RWPE1 (cell line): ENCODE measurements at places on chromosomes 4 and X.
A peak's percentile ranks its signal among the peaks of the same experiment; 100 is the strongest.

DNA sequence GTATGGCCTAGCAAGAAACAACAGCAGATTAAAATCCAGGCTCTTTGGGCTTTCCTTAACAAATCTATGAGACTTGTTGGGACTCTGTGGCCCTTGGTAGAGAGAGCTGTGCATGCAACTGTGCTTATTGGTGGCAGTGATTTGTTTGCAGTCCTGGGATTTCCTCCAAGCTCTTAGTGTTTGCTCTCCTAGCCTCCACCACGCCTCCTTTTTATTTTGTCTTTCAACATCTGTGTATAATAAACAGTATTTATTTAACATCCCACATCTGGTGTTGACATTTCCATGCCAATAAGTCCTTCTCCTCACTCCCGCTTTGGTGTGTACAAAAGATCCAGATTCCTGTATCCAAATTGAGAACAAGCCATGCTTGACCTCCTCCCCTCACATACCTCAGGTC is 3.1 kb downstream of the TNMD start:
- DNase-seq = no peak

DNA sequence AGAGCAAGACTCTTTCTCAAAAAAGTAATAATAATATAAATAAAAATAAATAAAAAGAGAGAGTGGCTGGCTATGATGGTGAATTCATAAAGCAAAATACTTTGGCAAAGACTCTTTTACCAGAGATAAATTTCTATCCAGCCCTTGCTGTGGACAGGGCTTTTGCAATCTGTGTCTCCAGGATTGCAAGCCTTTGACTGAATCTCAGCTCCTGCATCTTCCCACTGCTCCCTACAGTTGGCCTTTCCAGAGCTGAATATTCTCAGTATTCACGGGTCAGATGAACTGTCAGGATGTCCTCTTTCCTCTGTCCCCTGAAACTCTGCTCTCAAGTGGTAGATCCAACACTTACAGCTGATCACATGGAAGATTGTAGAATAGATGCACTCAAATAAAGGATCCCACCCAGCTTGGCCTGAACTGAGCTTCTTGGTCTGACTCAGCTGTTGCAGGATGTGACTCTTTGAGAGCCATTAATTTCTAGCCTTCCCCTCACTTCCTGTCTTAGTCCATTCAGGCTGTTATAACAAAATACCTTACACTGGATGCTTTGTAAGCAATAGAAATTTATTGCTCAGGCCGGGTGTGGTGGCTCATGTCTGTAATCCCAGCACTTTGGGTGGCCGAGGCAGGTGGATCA is 123.4 kb upstream of the GUCY1A1 start:
- DNase-seq = no peak

DNA sequence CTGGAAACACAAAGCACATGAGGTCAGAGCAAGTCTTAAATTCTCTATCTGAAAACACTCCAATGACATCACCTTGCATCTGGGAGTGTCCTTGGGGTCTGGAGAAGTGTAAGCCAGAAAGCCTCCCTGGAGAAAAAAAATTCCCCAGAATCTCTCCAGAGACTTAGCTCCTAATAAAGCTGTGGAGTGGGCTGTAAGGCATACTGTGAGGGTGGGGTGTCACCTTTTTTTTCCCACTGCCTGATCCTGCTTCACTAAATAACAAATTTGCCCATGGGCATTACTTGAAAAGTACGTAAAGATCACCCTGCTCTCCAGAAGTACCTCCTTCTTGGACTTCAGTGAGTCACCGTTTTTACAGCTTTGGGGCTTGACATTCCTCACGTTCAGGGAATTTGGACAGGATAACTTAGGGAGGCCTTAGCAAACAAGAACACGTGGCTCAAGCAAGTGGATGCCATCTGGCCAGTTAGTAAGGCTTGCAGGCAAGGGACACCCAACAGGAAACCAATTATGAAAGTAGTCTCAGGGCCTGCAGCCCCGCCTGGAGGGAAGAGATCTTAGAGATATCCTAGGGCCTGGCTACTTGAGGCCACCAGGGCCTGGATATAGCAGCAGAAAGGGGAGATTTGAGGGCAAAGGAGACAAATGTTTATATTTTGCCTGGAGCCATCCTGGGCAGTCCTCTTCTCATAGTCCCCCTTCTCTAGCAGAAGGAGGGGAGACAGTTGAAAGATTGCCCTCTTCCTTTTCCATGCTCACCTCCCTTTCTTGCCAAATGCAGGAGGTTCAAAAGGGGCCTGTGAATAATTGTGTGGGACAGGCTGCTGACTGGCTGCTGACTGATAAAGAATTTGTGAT is 60.1 kb upstream of the PLAC1 start:
- DNase-seq = peak; percentile 76

DNA sequence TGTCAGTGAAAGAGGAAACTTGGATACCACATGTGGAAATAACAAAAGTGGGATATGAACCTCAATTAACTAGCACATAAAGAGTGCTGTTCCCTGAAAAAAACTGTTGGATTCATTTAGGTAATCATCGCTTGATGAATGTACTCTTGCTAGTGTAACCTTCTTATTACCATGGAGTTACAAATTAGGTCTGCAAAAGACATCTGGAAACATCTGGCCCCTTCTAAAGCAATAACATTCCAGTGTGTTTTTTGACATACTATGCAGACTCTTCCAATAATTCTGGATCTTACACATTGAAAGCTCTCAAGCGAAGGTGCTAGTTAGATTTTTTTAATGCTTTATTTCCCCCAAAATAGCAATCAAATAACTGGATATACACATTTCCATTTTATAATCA is 134.6 kb downstream of the ATP10D start:
- DNase-seq = no peak

DNA sequence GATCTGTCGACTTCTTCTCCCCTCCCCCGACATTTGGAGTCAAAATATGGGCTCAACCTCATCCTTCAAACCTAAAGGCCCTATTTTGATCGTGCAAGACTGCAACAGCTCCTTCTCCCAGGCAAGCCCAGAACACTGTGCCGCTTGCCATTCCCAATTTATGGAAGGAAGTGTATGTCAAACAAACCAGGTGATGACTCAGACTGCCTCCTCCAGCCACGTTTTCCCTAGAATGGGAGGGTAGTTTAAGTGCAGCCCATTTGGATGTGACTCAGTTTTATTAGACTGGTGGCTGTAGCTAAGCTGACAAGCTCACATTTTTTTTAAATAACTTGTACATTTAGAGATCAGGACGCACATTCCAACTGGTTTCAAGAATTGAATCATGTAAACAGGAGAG is 570.4 kb upstream of the DIPK2B start:
- DNase-seq = peak; percentile 64

DNA sequence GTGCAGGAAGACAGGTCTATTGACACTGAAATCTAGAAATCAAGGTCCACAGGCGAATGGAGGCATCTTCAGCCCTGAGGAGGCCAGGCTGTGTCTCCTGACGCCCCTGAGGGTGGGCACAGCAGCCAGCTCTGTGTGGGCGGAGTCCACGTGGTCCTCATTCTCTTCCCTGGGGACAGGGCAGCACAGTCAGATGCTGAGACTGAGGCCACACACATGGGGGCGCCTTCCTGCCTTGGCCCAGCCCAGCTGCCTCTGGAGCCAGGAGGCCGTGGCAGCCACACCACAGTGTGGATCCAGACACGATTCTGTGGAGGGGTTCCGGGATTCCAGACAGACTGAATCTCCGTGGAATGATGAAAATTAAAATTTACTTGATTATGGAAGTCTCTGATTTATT is 20.8 kb downstream of the FGFR3 start:
- no peak for DNase-seq

GRCh38 chr4:160372390-160372789 is 1269.5 kb downstream of the RAPGEF2 start:
- peak; percentile 1 for DNase-seq
